ENCODE measurements at places on chromosomes 7 and 10.

- DNase-seq = no peak
Measured at GRCh38 chr7:57218196-57218716, 86.0 kb upstream of the ZNF479 start.

DNA sequence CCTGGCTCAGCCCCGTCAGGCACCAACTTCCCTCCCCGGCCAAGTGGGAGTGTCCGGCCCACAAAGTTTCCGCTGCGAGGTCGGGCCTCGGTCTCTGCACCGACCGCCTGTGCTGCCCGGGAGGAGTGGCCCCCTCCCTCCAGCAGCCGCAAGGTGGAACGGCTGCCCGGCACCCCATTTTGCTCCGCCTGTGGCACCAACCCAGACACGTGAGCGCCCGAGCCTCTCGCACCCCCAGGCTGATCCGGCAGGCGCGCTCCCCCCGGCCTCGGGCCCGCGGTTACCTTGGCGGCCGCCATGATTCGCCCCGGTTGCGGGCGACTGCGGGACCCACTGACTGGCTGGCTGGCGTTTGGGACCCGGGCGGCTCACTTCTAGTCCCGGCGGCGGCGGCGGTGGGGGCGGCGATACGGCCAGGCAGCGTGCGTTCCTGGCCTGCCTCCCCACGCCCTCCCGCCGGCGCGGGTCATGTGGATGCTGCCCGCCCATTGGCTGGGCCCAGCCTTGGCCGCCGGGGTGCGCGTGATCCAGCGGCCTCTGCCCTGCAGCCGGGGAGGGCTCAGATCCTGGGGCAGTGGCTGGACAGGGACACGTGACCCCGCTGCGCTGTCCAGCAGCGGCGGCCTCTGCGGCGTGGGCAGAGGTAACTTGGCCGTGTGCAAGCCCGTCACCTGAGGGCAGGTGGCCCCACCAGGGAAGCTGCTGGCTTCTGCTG lies at the start of gene SLC25A13:
TSS of gene SLC25A13 (minus strand) at position 441 of the 715 bp plus-strand sequence. CDS start at position 299, 142 bp downstream.
- peak; percentile 36 for DNase-seq

- DNase-seq = no peak
Measured at GRCh38 chr10:23364378-23364777, 19.8 kb upstream of the C10orf67 start.

- DNase-seq = peak; percentile 22
Measured at GRCh38 chr10:6136215-6137201, 47.7 kb downstream of the RBM17 start.

- no peak for DNase-seq
Measured at GRCh38 chr7:123624527-123625183, 23.0 kb downstream of the ASB15 start.

DNA sequence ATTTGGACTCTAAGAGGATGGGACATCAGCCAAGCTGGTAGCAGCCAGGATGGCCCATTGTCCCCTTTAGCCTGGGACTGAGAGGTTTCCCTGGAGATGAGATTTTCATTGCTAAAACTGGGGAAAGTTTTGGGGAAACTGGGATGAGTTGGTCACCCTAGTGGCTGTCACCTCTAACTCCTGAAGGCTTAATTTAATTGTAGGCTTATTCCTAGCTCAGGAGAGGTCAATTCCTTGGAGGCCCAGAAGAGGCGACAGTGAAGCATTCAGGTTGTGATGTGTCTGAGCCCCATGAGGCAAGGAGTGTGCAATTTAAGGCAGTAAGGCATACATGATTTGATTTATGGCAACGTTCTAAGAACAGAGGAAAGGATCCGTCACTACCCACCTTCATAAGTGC lies 24.9 kb upstream of the JAZF1 start:
- DNase-seq = no peak
